ENCODE measurements at places on chromosomes 7 and 10.
A peak's percentile ranks its signal among the peaks of the same experiment; 100 is the strongest.

DNA sequence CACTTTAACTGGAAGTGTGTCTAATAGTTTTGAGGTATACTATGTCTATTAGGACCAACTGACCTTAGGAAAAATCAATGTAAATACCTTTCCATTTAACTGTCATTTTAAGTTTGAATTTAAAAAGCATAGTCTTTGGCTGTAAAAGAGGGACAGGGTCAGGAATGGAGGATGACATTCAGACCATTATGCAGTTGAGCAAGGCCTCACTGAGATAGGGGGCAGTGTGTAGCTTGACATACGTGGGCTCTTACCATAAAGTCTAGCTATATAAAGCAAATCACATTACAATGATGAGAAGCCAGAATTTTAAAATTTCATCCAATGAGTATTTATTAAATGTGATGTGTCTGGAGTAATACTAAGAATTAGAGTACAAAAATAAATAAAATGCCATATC lies 17.9 kb downstream of the PALS2 start:
- no peak for DNase-seq

DNA sequence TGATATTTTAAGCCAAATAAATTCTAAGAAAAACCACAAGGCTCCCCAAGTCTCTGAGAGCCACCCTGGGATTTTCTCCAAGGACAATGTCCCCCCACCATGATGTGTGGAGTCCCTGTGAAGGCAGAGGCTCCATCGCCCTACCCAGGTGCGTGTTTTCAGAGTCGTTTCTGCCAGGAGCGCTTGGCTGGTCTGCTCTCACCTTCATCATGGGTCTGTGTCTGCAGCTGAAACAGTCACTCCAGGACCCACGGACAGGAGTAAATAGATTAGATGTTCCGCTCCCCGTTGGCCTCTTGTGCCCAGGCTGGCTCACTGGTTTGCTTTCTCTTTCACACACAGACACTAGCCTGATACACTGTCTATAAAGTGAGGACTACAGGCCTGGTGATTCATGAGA lies 217.5 kb downstream of the SFMBT2 start:
- DNase-seq = no peak

- no peak for DNase-seq
Observed at GRCh38 chr7:70704831-70705346, 427.1 kb upstream of the GALNT17 start.

- peak; percentile 26 for DNase-seq
Observed at GRCh38 chr7:23544913-23545354, 13.2 kb upstream of the TRA2A start.

All from NCI-H1048 (cell line).